T-helper 17 cell (primary cell): ENCODE measurements at places on chromosomes 4 and X.

- no peak for DNase-seq
Observed at GRCh38 chr4:183136855-183137254, 37.8 kb downstream of the WWC2 start.

DNA sequence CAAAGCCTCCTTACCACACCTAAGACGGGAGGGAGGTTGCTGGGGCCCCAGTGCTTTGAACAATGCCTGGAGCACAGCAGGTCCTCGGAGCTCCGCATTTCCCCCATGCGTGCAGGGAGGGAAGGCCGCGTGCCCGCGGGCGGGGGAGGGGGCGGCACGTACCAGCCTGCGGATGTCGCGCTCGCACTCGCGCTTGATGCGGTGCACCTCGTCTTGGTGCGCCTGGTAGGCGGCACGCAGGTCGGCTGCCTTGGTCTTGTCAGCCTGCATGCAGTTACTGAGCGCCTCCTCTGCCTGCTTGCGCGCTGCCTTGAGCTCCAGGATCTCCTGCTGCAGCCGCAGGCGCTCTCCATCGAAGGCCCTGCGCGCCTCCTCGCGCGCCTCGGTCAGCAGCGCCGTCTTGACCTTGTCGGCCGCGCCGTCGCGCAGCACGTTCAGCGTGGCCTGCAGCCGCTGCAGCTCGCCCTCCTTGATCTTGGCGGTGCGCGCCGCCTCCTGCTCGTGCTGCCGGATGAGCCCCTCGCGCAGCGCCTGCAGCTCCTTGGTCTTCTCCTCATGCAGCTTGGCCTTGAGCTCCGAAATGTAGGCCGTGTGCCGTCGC is 87.2 kb upstream of the C4orf50 start:
- DNase-seq, result no peak

DNA sequence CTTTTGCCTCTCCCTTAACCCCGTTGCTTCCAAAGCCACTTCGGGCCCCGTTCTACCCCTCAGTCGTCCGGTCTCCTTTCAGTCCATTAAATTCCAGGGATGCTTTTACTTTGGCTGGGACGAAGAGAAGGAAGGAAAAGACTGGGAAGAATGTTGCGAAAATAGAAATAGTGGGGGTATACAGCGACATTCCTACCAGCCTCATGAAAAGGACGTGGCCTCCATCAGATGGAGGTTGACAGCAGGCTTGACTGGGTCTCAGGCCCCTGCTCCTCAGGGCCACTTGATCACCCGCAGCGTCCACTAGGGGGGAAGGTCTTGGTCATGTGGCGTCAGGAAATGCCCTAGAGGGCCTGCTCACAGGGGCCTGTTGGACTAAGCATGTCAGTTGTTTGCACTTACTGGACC is 657 bp upstream of the ANKRD50 start:
- DNase-seq, result no peak

DNA sequence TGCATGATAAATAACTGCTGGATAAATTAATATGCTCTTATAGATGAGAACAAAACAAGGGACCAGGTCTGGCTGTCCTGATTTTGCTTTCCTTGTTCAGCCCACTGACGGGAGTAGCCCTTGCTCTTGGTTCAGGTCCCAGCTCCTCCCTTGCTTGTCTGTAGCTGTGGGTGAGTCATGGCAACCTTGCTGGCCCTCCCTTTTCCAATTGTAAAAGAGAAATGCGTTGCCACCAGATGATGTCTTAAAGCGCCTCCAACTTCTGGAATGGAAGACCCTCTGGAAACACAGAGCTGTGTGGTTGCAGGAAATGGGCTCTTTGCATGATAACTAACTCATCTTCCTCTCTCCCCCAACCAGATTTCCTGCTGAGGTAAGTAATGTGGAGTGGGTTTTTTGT is 171.4 kb downstream of the AASDH start:
- no peak for DNase-seq

GRCh38 chrX:77422891-77423648 is 24.1 kb upstream of the FGF16 start:
- no peak for DNase-seq

GRCh38 chrX:103464774-103465117 is 54.5 kb downstream of the RAB40A start:
- DNase-seq, result peak; percentile 40

DNA sequence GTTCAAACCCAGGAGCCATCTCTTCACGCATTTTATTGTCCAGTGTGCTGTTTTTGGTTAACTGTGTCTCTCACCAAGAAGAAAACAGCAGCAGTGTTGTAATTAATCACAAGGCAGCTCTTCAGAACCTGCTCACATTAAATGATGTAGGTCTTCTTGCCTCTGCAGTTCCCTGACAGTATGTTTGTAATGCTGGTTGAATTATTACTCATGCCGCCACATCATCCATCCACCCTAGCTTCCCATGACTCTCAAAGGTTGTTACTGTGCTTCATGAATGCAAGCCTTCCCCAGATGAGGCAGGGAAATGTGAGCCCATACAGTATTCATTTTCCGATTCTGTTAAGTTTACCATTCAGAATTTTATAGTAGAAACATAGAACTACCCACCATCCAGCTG is 17.4 kb downstream of the TLR10 start:
- no peak for DNase-seq

DNA sequence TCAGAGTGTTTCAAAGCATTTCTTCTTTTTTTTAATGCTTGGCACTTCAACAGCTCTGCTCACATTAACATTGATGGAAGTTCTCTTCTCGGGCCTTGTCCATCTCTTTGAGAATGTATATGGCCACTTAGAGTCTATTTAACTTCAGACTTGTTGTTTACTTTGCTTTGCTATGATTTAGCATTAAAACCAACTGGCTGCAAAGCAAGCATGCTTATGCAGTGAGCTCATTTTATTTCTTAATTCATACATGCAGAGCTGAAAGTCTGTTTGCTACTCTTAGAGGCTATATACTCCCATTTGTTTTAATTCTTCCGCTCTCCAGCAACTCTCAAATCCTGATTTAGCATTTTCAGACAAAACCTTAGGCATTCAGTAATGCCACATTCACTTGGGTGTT is 107.6 kb upstream of the PACRGL start:
- no peak for DNase-seq

GRCh38 chr4:13656569-13657405 is 29.3 kb upstream of the BOD1L1 start:
- DNase-seq, result peak; percentile 17

- DNase-seq, result no peak
Observed at GRCh38 chr4:47368211-47368610, 95.3 kb downstream of the COMMD8 start.

DNA sequence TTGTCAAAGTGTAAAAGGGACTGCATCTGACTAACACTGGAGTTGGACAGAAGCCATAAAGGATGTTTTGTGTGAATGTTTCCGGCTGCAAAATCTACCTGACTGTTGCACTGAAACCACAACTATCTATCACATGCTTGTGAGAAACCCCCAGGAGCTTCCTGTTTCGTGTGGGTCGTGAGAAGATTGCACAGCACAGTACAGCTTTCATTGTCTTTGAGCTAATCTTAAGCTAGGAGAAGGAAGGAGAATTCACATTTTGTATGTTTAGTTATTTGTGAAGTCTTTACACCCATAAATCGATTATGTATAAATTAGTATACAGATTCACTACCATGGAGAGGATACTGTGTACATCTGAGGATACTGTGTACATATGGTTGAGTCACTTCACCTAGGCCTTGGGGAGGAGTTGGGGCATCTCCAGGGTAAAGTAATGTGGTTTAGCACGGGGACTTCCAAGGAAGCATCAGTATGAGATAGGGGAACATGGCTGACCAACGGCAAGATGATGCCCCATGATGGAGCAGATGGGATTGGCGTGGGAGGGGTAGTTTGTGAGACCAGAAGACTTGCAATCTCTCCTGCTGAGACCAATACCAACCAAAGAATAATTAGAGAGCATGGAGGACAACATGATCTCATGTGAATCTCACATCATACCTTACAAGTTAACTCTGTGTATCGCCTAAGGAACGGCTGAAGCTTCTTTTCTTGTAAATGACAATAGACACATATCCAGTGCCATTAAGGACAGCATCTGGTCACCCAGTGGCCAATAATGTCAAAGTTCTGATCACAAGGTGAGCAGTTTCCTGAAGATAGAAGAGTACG is 43.1 kb upstream of the FAM9C start:
- DNase-seq, result peak; percentile 41

- DNase-seq, result no peak
Observed at GRCh38 chr4:141081921-141082395, 51.3 kb downstream of the RNF150 start.

- no peak for DNase-seq
Observed at GRCh38 chrX:53288189-53288588, 6.8 kb upstream of the IQSEC2 start.

- no peak for DNase-seq
Observed at GRCh38 chrX:47390780-47391179, 20.4 kb downstream of the ZNF157 start.

DNA sequence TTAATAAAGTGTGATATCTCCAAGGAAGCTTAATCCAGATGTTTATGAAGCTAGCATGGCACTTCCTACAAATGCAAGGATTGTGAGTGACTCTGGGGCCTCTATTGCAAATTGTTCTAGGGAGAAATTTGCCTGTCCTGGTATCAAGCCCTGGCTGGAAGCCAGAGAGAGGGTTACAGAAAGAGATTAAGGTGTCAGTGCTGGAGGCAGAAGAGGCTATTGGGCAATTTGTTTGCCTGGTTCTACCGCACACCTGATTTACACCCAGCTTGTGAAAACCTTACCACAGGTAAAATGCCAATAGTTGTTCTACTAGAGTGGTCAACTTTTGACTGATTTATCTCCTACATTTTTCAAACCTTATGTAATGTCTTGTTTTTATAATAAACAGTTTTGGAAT is 186.7 kb upstream of the FAT1 start:
- no peak for DNase-seq

- DNase-seq, result no peak
Observed at GRCh38 chrX:130827648-130828047, 75.4 kb downstream of the ENOX2 start.

DNA sequence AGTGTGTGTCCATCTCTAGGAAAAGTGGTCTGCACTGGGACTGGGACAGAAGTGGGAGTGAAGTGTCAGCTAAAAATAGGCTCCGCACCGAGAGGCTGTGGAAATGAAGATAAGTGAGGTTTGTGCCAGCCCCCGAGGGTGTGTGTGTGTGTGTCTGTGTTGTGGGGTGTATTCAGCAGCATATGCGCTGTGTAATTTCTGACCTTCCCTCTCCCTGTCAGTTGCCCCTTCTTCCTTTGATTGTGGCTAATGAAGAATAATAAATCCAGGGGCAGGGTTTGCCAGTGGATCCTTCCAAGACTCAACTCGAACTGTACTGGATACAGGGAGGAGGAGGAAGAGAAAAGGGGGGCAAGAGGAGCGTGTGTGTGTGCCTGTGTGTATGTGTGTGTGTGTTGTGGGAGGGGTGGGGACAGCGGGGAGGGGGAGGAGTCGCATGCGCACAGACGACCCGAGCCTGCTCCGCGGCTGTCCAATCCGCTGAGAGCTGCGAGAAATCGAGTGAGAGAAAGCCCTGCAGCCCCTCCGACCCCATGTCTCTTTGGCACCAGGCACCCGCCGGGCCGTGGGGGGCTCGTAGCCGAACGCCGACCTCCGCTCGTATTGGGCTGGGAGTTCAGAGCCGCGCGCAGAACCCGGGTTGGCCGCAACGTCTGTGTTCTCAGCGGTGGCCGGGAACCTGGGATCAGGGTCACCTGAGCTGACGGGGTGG is 916 bp upstream of the POU4F2 start:
- DNase-seq, result no peak

GRCh38 chr4:67396008-67396407 is 149.3 kb downstream of the CENPC start:
- DNase-seq, result no peak

DNA sequence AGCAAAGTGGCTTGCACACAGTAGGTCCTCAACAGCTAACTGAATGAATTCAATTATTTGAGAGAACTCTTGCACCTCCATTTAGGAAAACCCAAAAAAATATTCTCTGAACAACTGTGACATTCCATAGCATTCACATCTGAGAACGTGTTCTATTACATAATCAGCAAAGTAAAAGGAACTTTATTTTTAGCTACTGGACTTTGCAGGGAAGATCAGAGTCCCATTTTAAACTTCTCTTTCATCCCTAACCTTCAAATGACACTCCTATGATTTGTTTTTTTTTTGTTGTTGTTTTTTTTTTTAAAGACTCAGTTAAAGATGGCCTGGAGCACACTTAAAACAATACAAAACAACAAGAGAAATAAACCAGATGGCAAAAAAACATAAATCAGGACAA is 30.9 kb downstream of the RAI2 start:
- DNase-seq, result no peak

GRCh38 chr4:52991472-52991871 is 129.4 kb downstream of the RASL11B start:
- no peak for DNase-seq

DNA sequence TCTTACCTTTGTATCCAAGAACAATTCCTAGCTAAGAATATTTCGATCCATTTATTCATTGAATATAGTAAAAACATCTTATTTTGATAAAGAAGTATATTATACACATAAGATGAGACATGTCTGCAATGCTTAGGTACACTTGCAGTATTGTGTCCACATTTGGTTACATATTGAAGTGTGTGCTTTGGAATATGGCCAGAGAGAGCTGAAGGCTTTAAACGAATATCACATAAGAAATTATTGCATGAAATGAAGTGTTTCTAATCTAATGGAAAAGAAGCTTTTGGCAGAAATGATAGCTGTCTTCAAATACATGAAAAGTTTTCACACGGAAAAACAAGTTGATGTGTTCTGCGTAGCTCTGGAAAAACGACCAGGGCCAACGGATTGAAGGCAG is 516.1 kb upstream of the ZFP42 start:
- no peak for DNase-seq

DNA sequence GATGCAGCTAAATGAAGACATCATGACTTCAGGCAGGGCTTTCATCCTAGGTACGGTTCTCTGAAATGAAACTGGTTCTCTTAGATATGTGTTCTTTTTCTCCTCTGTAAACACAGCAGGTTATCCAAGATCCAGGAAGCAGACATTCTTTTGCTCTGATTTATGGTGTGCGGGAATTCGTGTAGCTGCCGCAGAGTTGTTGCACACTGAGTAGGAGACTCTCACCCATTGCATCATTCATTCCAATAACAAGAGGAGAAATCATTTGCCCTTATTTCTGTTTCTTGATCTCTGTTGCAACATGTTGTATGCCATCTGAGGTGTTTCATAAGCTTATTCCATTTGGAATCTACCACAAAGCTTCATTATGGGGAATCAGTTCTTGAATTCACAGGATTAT is 133.6 kb upstream of the VCX2 start:
- no peak for DNase-seq
